GM03348 (cell line): ENCODE measurements at places on chromosomes 12 and 14.

GRCh38 chr12:69328426-69328825, 19.8 kb upstream of the LYZ start:
- no peak for DNase-seq

DNA sequence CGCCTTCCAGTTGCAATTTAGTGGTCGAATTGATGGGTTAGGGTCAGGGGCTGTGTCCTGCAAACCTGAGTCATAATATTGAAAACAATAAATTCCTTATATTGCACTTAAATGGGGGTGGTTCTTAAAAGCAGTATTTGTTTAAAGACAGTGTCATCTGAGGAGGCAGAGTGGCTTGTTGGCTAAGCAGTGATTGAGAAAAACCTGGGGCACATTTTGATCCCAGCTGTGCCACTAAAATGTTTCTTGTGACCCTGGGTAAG, 48.4 kb downstream of the FBXW8 start:
- no peak for DNase-seq

DNA sequence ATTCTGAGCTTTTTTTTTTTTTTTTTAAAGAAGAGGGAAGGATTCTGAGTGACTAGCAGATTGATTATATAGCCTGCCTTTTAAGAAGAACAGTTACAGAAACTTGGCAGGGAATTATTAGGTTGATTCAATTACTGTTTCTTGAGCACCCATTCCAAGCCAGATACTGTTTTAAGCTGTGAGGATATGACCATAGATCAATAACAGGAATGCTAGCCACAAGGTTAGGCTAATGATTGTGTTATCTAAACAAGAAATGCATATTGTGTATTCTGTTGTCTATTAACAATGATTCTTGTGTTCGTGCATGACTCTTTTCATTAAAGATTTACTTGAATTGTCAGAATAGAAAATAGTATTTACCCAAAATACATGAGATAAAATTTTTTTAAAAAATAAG, 67.1 kb downstream of the PRORP start:
- no peak for DNase-seq

- DNase-seq, result no peak
Measured at GRCh38 chr14:32329146-32329545, at the start of gene AKAP6. Gene AKAP6, plus strand, starts transcription at chr14:32329298. Its CDS starts 104,196 bp downstream, at chr14:32433494.

DNA sequence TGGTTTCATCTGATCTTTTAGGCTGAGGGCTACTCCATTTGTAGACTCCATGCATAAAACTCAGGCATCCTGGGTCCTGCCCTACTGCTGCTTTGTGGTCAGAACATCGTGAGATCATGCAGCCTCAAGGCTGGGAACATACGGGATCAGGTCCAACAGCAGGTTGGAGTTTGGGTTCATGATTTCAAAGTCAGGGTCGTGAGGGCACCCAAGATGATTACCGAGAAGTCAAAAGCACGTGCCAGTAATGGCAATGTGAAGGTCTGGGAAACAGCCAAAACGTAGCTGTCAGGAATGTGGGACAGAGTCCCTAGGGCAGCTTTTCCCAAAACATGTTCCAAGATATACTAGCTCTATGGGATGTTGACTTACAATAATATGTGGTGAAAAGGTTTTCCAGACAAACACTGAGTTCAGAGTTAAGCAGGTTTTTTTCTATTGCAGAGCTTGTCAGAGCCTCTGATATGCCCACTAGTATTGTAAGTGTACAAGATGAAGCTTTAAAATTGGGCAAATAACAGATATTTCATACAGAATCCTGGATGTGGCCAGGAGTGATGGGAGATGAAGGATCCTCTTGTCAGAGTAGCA, 130.3 kb upstream of the DNM1L start:
- peak; percentile 71 for DNase-seq

DNA sequence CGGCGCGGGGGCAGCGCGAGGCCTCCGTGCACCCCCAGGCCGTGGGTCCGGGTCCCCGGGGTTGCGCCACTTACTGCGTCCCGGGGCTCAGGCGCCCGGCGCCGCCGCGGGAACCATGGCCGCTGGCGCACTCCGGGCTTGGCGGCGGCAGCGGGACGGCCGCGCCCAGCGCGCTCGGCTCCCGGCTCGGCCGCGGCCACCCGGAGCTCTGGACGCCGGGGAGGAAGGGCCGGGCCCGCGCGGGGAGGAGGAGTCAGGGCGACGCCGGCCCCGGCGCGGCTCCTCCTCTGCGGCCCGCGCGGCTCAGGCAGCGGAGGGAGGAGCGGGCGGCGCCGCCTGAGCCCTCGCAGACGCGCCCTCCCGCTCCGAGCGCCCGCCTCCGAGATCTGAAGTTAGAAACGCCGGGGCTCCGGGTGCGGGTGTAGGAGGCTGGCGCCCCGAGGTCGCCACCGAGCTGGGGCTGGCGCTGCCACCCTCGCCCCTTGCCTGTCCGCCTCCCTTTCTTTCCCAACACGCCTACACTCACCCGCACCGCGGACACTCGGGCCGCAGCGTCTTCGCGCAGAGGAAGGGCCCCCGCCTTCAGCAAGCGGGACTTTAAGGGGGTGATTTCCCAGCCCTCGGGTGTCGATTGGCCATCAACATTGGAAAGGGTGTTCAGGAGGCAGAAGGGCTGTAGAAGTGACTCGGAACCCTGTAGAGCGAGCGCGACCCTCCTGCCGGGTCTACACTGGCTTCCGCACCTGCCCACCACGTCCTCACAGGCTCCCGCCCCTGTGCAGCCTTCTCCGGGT, at the start of gene NIN:
Gene NIN (minus strand): TSS at position 231 of the 794 bp plus-strand sequence. CDS start 9,106 bp downstream, outside the sequence.
- DNase-seq, result peak; percentile 96

DNA sequence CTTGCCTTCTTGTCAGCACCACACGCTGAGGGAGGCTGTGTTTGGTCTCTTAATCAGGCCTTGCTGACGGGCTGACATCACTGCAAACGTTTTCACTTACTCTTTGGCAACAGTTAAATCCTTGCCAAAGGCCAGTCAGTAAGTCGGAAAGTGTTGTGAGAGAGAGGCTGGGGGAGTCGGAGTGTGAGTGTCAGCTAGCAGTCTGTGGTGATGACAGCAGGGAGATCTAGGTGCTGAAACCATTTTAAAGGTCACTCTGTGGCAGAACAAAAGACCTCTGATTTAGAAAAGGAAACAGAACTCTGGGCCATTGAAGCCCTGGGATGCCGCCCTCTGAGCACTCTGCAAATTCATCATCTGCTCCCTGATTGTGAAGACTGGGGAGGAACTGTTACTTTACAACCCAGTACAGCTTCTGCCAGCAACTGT, 143.5 kb downstream of the PAX9 start:
- no peak for DNase-seq
